ENCODE measurements at places on chromosomes 6 and 20.

DNA sequence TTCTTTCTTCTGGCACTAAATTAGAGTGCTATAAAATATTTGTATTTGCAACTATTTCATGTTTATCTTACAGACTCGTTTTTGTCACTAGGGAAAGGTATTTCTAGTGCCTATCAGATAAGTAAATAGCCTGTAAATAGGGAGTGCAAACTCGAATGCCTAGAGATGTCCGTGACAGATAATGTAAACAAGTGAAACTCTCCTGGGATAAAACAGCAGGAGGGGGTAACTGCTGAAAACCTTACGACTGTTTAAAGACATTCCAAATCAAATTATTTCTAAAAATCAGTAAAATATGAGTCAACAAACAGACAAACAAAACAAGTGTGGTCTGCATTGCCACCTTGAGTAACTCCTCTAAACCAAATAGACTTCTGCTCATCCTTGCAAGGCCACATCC lies 932.1 kb downstream of the EYS start:
- DNase-seq, result no peak

DNA sequence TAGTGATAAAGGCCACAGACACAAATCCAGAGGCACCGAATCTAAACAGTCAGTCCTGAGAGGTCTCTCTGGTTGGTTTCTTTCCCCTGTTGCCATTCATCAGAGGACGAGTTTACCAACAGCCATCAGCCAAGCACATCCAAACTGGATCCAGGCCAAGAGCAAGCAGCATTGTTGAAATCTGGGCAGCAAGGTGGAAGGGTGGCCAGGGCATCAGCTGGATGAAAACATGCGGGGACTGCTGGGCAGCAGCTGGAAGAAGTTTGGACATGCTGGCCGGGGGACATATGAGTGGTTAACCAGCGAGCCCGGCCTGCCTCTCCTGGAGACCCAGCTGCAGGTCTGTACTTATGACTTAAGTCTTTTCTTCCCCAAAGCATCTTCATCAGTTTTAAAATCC lies at the start of gene SMIM28:
SMIM28 (plus strand) TSS at position 62 of the 400 bp plus-strand sequence; CDS start at position 230, 168 bp downstream.
- no peak for DNase-seq

DNA sequence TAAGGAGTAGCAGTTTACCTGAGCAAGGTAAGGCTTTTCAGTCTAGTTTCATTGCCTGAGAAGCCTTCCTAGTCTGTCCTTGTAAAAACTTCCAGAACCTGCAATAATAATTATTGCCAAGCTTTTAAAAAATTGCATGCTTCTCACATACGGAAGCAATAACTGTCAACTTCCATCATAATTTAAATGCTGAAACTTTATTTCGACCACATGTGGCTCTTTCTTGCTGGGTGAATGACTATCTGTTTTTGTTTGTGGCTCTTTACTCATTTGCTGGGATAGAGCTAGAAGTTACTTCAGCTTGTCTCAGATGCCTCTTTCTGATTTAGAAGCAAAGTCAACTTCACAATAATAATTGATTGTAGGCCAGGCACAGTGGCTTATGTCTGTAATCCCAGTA lies 95.9 kb upstream of the COL21A1 start:
- no peak for DNase-seq

DNA sequence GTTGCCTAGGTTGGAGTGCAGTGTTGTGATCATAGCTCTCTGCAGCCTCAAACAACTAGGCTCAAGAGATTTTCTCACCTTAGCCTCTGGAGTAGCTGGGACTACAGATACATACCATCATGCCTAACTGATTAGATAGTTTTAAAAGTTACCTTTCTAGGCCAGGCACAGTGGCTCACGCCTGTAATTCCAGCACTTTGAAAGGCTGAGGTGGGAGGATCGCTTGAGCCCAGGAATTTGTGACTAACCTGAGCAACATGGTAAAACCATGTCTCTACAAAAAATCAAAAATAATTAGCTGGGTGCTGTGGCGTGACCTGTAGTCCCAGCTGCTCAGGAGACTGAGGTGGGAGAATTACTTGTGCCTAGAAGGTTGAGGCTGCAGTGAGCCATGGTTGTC lies 41.2 kb downstream of the SLC17A5 start:
- no peak for DNase-seq

- no peak for DNase-seq
Measured at GRCh38 chr6:105814745-105815536, 271.2 kb upstream of the PRDM1 start.

GRCh38 chr6:143700684-143701348 lies 23.1 kb downstream of the PHACTR2 start:
- peak; percentile 90 for DNase-seq

- DNase-seq, result no peak
Measured at GRCh38 chr6:117303323-117303722, 38.0 kb downstream of the VGLL2 start.

DNA sequence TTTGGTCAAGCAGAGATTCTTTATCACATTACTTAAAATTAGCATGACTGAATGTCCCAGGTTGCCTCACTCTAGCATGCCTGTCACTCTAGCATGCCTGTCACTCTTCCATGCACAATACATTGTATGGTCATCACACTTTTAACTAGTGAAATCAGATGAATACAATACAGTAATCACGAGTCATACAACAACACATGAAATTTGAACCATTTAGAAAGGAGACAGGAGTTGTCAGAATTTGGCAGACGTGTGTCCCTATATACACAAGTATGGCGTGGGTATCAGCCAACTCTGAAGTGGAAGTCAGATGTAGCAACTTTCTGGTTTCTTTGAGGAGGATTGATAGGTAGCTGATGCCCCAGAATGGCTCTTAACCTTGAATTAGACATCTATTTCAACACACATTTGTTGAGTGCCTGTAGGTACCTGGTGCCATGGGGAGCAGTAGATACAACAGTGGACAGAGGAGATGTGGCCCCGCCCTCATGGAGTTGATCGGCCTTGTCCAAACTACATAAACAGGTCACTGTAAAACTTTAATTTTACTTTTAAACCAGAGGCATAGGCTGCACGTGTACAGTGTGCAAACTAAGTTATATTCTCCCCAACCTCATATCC lies 116.1 kb upstream of the TIAM2 start:
- DNase-seq, result no peak

- no peak for DNase-seq
Measured at GRCh38 chr6:130743175-130743574, 84.0 kb upstream of the SMLR1 start.

GRCh38 chr6:92352130-92352529 lies 1067.2 kb downstream of the EPHA7 start:
- no peak for DNase-seq

All from brain pericyte (primary cell).